ENCODE measurements at places on chromosomes 13 and 19.

GRCh38 chr13:81582381-81582780, 1241.5 kb upstream of the SPRY2 start:
- no peak for DNase-seq

GRCh38 chr13:97249796-97250495, 27.8 kb downstream of the MBNL2 start:
- DNase-seq: no peak

- no peak for DNase-seq
Observed at GRCh38 chr13:109361562-109362289, 424.7 kb downstream of the IRS2 start.

DNA sequence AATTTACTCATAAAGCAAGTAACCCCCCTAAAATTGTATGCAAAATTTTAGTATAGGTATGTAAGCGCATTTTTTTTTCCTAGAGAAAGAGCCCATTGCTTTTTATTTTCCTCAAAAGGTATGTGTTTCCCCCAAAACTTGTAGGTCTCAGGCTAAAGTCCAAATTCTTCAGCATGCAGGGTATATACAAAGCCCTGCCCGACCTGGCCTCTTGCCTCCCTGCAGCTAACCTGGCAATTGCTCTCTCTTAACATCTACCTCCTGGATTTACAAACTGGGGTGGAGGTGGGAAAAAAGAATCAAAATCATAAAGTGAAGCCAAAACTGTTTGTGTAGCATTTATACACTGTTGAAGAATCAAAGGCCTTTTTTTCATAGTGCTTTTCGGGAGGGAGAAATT, 107.8 kb downstream of the KCNRG start:
- no peak for DNase-seq

DNA sequence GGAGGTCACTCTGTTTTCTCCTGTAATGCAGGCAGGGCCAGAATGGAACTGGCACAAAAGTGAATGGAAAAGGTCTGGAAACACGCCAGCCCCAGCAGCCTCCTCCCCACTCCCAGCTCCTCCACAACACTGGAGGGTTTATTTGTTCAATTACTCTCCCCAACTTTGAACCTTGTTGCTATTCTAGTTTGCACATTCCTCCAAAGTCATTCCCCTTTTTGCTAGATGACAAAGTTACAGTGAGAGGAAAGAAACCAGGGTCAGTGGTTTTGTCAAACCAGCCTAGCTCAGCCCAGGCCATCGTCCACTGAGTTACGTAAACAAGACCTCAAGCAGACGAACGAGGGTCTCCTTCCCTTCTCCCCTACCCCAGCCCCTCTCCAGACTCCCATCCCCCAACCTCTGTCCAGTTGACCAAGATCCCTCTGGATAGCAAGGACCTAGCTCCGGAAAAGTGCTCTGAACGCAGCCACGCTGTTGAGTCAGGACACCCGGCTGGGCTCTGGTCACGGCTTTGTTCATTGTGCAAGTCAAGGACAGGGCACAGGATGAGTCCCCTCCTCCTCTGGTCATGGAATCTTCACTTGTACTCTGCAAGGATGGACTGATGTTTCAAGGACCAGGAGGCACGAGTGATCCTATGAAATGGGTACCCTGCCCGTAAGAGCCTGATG, 180.0 kb downstream of the USP12 start:
- DNase-seq: no peak

GRCh38 chr13:23460309-23460708, 26.8 kb upstream of the SACS start:
- no peak for DNase-seq

- DNase-seq: no peak
Observed at GRCh38 chr13:74067818-74068217, 66.4 kb downstream of the KLF12 start.

GRCh38 chr19:48953141-48953540, 1.5 kb upstream of the BAX start:
- DNase-seq: no peak

- DNase-seq: no peak
Observed at GRCh38 chr19:4379383-4380253, 20.7 kb downstream of the SH3GL1 start.

DNA sequence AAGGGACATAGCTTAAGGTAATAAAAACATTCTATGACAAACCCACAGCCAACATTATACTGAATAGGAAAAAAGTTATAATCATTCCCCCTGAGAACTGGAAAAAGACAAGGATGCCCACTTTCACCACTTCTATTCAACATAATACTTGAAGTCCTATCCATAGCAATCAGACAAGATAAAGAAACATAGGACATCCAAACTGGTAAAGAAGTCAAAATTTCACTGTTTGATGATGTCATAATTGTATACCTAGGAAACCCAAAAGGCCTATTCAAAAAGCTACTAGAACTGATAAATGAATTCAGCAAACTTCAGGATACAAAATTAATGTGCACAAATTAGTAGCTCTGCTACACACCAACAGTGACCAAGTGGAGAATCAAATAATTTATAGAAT, 1590.0 kb upstream of the PCDH20 start:
- no peak for DNase-seq

- no peak for DNase-seq
Observed at GRCh38 chr19:50204081-50204428, 633 bp downstream of the MYH14 start.

GRCh38 chr13:102401265-102401664, 583 bp downstream of the FGF14 start:
- no peak for DNase-seq

GRCh38 chr19:13844130-13844631, 32.8 kb upstream of the NANOS3 start:
- no peak for DNase-seq

DNA sequence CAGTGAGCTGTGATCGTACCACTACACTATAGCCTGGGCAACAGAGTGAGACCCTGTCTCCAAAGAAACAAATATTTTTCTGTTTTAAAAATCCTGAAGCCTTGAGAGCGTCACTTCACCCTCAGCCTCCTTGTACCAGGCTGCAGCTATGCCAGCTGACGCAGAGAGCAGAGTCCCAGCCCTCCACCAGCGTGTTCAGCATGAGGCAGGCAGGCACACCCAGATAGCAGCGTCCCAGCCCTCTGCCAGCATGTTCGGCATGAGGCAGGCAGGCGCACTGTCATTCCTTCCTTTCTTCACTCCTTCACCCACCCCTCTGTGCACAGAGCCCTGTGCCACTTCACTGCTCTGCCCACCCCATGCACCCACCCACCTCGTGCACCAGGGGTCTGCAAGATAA, 43.3 kb upstream of the USE1 start:
- no peak for DNase-seq

- peak; percentile 64 for DNase-seq
Observed at GRCh38 chr13:43785650-43786471, 911 bp downstream of the ENOX1 start.

- no peak for DNase-seq
Observed at GRCh38 chr13:76622315-76623040, 263.7 kb downstream of the KCTD12 start.

- DNase-seq: no peak
Observed at GRCh38 chr13:81197966-81198365, 857.0 kb upstream of the SPRY2 start.

- DNase-seq: no peak
Observed at GRCh38 chr19:58497634-58498170, 14.1 kb downstream of the SLC27A5 start.

GRCh38 chr19:38728752-38729541, 15.3 kb downstream of the CAPN12 start:
- no peak for DNase-seq

- DNase-seq: no peak
Observed at GRCh38 chr13:88461272-88462009, 790.3 kb downstream of the SLITRK5 start.

DNA sequence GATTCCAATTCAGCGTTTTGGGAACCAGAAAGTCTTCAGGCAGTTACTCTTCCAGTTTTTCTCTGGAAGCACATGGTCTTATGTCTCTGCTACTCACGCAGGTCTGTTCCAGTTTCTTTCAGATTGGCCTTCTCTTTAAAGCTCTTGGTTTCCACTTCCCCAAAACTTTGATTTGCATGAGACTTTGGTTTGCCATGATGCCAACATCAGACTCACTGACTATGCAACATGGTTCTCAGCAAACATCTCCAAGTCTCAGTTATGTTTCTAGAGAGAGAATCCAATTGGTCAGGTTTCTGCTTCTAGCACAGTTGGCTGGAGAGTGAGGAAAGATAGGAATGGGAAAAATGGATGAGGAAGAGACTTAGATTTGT, 3.1 kb downstream of the AKAP11 start:
- DNase-seq: no peak

DNA sequence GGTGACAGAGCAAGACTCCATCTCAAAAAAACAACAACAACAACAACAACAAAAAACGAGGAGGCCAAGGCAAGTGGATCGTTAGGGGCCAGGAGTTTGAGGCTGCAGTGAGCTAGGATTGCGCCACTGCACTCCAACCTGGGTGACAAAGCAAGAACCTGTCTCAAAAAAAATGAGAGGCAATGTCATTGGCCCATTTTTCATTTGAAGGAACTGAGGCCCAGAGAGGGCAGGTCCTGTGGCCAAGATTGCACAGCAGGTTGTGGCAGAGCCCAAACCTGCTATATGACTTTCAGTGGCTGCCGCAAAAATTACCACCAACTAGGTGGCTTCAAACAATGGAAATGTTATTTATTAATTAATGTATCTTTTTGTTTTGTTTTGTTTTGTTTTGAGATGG, 5.5 kb downstream of the PIK3R2 start:
- DNase-seq: no peak

- no peak for DNase-seq
Observed at GRCh38 chr13:78562237-78562889, 41.0 kb downstream of the POU4F1 start.

- DNase-seq: peak; percentile 32
Observed at GRCh38 chr13:98977568-98978265, at the start of gene DOCK9. TSS of gene DOCK9 (minus strand) at chr13:98978064. CDS start at chr13:98977909, 155 bp downstream.

- DNase-seq: no peak
Observed at GRCh38 chr19:15296353-15296752, 36.0 kb downstream of the BRD4 start.

GRCh38 chr13:74443631-74444030, 309.4 kb upstream of the KLF12 start:
- peak; percentile 17 for DNase-seq

DNA sequence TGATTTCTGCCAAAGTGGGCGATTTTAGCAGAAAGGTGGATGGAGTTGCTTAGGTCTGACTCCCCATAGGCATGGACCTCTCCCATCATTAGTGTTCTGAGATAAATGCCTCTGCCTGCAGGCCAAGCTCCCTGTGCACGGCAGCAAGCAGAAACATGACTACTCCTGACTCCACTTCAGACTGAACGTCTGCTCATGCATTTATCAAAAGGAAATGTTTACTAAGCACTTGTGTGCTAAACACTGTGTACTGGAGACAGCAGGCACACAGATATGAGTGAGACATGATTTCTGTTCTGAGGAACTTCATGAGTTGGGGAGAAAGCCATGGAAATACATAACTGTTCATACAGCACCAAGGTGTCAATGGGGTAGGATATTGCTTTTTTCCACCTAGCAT, 149.6 kb downstream of the MIPEP start:
- DNase-seq: no peak

- no peak for DNase-seq
Observed at GRCh38 chr13:106714271-106714982, 146.5 kb upstream of the ARGLU1 start.

GRCh38 chr19:51714848-51715247, 8.9 kb downstream of the HAS1 start:
- no peak for DNase-seq

- DNase-seq: peak; percentile 71
Observed at GRCh38 chr19:13840305-13841085, 36.4 kb upstream of the NANOS3 start.

DNA sequence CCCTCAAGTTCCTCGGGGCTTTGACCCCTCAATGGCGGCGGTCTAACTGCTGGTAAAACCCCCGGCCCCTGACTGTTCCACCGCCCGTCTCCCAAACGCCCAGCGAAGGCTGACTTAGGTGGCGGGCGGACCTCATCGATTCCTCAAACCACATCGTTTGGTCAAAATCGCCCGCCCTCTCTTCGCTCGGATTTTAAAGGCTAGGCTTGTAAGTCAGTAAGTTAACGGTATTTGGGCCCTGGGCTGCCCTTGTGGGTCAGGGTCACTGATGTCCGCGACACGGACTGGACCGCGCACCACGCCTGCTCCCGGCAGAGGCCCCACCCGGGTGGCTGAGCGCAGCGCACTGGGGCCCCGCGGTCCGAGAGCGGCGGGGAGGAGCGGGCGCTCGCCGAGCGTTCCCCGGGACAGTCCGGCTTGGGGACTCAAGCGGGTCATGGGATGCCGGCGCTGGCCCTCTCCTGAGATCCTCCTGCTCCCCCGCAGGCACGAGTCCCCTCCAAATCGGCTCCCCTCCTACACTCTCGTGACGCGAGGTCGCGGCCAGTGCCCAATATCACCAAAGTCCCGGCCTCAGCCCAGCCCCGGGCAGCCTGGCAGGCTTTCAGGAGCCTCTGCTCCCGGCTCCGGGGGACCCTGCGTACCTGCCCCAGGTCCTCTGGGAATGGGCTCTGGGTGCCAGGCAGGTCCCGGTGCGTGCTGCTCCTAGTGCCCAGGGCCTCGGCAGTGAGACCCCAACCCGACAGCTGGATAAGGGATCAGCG, 1.0 kb downstream of the FLT1 start:
- DNase-seq: no peak

- DNase-seq: peak; percentile 75
Observed at GRCh38 chr19:49677901-49678674, 1.0 kb downstream of the PRMT1 start.

DNA sequence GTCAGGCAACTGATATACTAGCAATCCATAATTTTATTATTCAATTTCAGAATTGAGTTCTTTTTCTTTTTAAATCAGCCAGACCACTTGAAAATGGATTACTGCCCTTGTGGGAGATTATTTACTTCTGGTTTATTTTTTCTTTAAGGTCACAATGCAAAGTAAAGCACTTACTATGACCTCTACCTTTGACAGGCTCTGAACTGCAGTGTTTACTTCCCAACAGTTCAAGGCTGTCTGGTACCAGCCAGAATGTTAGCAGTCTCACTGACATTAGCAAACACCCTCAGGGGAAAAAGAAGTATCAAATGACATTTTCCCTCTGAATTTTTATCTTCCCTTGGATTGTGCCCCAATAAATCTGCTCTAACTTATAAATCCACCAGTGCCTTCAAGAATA, 57.5 kb downstream of the RAP2A start:
- DNase-seq: no peak
